Common myeloid progenitor, CD34-positive (primary cell): ENCODE measurements at places on chromosomes 7 and 10.

DNA sequence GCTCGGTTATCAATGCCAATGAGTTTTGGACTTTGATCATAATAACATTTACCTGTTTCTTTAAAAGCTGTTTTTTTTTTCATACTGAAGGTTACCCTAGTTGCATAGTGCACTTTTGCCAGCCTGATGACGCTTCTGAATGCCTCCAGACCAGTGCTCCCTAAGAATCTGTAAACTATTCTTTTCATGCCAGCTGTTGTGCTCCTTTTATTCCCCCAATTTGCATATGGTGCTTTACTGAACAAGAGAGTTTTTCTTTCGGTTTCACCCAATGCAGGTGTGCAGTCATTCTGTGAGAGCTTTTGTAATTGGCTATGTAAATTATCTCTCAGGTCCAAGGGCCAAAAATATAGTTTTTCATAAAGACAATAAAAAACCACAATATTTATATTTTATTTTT lies 48.1 kb upstream of the GLCCI1 start:
- DNase-seq: peak; percentile 3

DNA sequence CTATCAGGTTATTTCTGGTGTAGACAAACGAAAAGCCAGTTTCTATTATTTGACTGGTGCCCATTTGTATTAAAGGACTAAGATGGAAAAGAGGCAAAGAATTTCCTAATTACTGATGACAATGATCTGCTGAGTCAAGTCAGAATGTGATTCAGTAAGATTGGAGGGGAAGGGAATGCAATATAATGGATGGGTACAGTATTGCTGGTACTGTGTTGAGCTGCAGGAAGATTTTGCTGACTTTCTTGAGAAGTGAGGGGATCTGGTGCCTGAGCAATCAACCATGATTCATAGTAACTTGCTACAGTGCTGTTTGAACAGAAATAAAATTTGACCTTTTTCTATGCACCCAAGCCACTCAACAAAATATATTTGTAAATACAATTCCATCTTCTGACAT lies 139.1 kb upstream of the RHEB start:
- DNase-seq: no peak

DNA sequence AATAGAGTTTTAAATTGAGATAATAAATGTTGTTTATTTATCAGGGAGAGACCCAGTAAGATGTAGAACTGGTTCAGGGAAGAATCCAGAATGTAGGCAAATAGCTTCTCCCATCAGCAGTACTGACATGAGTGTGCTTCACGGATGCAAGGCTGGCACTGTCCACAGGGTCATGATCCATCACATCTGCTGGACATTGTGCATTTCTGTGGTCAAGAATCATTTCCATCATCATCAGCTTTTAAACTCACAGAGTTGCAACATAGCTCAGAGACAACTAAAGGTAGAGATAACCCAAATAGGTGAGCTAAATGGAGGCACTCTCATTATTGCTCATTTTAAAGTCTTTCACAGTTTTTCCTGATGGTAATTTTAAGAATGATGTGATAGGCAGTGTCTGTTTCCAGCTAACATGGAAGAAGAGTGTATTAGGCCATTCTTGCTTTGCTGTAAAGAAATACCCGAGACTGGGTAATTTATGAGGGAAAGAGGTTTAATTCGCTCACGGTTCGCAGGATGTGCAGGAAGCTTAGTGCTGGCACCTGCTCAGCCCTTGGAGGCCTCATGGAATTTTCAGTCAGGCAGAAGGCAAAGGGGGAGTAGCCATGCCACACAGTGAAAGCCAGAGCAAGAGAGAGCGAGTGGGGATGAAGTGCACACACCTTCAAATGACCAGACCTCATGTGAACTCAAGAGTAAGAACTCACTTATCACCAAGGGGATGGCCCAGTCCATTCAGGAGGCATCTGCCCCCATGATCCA lies 80.8 kb downstream of the INPP5A start:
- DNase-seq: no peak

DNA sequence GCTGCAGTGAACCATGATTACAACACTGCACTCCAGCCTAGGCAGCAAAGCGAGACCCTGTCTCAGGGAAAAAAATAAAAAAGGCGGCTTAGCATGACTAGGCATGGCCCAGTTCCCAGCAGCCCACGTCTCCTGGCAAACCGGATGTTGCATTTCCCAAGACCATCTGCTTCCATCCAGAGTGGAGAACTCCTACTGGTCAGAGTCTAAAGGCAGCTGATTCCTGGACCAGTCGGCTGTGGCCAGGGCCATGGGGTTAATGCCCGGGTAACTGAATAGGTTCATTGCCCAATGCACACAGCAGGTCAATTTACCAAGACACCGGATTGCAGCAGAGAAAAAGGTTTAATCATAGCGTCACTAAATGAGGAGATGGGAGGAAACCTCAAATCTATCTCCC lies 133.1 kb downstream of the MYL10 start:
- DNase-seq: no peak

- no peak for DNase-seq
Measured at GRCh38 chr7:93150200-93150835, 2.1 kb upstream of the SAMD9L start.

GRCh38 chr7:31465285-31465684 lies 48.6 kb upstream of the ITPRID1 start:
- no peak for DNase-seq

DNA sequence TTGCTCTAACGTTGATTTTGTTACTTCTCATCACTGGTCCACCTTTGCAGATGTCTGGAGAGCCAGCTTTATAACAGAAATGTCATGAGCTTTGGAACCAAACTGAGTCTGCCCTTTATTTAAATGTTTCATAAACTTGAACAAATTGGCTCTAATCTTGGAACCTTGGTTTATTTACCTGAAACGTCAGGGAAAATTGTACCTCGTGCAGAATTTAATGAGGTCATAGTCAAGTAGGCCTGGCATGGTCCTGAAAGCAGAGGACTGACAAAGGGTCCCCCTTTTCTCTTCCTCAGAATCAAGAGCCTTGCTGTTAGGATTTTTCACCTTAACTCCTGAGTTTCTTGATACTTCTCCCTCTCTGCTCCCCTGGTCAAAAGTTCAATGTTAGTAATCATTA lies 828.0 kb downstream of the GRID1 start:
- DNase-seq: no peak

- DNase-seq: no peak
Measured at GRCh38 chr10:71679425-71679824, 40.2 kb downstream of the C10orf105 start.

GRCh38 chr10:111109501-111110242 lies 32.8 kb downstream of the ADRA2A start:
- peak; percentile 75 for DNase-seq

DNA sequence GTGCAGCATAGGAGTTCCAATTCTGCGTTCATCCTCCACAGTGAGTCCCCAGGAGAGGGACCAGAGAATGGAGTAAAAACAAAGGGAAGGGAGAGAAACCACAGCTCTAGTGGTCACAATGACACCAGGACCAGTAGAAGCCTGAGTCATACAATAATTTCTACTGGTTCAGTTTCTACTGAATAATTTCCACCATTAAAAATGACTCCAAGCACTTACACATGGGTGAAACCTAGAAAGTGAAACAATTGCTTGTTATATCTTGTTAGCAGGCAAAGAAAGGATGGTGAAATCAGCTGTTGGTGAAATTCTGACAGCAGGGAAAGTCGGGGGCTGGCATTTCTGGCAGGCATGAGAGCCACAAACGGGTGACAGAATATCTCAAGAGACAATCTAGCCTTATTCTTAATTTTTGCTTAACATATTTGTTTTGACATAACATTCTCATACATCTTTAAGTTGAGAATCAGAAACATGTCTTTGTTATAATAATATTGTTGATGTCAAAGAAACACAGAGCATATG lies 1065.8 kb upstream of the C7orf33 start:
- no peak for DNase-seq

DNA sequence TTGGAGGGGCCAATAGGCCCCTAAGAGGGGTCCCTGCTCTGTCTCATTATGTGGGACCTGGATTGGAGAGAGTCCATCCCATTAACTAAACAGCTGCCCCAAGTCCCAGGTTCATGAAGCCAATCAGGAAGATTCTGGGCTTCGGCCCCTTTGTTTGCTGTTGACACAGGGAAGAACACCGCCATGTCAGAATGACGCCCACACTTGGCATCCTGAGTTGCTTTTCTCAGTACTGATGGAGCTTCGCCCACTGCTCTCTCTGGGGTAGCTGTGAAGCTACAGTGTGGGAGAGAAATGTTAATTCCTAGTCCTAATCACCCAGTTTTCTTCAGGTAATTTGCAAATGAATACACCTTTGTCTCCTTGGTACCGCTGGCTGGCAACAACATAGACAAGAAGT lies 264.7 kb downstream of the GLRX3 start:
- no peak for DNase-seq

DNA sequence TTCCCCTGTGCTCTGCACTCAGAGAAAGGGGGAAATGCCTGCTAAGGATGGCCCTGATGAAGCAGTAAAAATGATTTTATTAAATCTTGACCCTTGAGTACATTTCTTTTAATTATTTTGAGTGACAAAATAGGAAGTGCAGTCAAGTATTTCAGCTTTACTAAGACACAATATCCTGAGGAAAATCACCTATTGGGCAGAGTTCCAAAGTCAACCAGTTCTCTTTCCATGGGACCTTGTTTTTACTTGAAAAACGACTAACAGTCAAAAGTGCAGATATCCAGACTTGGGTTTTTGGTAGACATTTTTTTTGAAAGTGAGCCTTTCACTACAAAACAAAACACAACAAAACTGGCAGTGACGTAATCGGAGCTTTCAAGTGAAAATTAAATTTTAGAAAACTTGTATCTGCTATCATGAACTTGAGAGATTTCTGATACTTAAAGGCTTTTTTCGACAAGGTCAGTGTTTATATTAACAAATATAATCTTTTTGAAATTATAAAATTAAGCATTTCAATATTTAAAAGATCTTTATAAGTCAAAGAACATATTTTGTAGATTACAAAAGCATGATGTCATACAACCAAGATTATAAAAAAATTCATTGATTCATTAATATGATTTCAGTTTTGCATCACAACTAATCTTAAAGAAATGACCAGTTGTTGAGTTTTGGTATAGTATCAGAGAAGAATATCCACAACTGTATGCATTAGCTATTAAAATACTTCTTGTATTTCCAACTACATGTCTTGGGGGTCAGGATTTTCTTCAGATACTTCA lies 513.8 kb upstream of the AKR1E2 start:
- no peak for DNase-seq

DNA sequence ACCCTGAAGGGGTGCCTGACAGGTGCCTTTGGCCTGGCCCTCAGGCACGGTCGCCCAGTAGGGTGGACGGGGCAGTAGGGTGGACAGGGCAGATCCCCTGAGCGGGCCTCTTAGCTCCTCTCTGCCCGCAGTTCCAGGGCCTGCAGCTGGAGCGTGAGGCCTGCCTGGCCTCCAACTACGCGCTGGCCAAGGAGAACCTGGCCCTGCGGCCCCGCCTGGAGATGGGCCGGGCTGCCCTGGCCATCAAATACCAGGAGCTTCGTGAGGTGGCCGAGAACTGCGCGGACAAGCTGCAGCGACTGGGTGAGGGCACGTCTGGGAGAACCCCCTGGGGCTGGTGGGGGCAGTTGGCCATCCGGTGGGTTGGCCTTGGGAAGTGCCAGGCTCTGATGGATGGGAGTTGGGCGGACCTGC lies 1.7 kb downstream of the VPS37D start:
- DNase-seq: no peak

- peak; percentile 28 for DNase-seq
Measured at GRCh38 chr10:65571011-65571570, 1354.7 kb upstream of the LRRTM3 start.

DNA sequence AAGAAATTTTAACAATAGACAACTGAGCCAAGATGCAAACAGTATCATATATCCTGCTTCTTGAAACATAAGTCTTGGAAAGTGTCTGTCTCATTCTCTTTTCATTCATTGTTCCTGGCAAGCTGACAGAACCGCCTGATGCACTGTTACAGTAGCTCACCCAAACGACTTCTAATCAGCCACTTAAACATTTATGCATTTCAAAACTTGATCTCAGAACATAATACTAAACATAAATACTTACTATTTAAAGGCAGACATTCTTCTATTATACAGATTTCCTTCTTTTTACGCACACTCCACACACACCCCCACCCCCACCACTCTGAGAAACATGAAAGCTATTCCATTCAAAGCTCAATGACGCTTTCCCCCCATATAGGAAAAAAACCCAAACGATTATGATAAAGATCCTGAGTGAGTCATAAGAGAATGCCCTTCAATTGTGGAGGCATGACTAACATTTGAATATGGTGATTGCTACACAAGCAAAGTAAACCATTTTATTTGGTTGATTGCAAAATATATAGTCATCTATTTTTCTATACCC lies 30.5 kb downstream of the SHTN1 start:
- DNase-seq: no peak

GRCh38 chr7:13104128-13104527 lies 416.7 kb downstream of the ARL4A start:
- peak; percentile 44 for DNase-seq

DNA sequence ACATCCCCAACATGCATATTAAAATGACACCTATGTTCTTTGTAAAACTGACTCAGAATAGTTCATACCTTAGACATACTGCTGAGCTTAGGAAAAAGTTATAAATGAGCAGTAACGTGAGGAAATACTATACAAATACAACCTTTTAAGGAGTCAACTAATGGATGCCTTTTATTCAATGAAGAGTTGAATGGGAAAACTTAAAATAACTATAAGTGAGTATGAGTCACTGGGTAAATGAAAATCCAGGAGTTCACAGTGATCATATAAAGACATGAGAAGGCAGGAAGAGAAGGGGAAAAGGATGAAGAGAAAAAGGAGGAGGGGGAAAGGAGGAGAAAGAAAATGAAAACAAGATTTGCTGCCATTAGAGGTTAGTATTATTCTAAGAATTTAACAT lies 157.8 kb upstream of the PCDH15 start:
- DNase-seq: no peak

DNA sequence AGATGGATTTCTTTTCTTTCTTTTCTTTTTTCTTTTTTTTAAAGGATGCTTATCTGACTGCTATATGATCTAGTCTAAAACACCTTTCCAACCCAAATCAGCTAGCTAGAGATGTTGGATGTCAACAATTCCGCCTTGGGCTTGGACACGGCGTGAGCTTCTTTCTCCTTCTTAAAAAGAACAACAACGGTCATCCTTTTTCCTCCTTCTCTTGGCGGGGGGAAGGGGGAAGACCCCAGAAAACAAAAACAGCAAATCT lies 1.0 kb downstream of the BEND7 start:
- no peak for DNase-seq

GRCh38 chr10:118629211-118629610 lies 33.8 kb upstream of the PRLHR start:
- no peak for DNase-seq

- no peak for DNase-seq
Measured at GRCh38 chr7:3537210-3537875, 236.3 kb downstream of the SDK1 start.

- DNase-seq: no peak
Measured at GRCh38 chr10:120949609-120950031, 98.5 kb downstream of the WDR11 start.

- DNase-seq: no peak
Measured at GRCh38 chr7:98500764-98501163, 99.9 kb upstream of the BAIAP2L1 start.
